HS-27A (cell line): ENCODE measurements at places on chromosomes 13 and 19.

GRCh38 chr13:34038541-34039068, 220.7 kb downstream of the RFC3 start:
- no peak for DNase-seq

DNA sequence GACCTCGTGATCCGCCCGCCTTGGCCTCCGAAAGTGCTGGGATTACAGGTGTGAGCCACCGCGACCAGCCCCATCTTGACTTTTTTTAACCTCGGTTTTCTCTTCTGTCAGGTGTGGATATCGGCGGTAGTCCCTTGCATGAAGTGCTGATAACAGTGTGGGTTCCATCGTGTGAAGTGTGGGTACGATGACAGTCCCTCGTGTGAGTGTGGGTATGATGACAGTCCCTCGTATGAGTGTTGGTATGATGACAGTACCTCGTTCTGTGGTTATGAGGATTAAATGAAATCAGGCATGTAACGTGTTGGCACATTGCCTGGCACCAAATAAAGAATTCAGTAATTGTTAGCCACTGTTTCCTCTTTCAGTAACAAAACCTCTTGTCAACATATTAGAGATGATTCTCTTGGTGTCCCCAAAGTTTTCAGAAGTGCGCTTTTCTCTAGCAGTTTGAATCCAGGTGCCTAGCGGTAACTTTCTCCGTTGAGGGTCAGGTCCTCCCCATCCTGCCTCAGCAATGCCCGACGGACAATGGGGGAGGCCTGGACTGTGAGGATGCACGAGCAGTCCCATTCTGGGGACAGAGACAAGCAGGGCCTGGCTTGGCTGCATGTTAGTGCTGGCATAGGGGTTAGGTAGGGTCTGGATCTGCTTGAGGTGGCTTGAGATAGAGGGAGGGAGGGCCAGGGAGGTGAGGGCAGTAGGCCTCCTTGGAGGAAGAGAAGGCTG, 15.3 kb downstream of the GATAD2A start:
- DNase-seq = no peak

DNA sequence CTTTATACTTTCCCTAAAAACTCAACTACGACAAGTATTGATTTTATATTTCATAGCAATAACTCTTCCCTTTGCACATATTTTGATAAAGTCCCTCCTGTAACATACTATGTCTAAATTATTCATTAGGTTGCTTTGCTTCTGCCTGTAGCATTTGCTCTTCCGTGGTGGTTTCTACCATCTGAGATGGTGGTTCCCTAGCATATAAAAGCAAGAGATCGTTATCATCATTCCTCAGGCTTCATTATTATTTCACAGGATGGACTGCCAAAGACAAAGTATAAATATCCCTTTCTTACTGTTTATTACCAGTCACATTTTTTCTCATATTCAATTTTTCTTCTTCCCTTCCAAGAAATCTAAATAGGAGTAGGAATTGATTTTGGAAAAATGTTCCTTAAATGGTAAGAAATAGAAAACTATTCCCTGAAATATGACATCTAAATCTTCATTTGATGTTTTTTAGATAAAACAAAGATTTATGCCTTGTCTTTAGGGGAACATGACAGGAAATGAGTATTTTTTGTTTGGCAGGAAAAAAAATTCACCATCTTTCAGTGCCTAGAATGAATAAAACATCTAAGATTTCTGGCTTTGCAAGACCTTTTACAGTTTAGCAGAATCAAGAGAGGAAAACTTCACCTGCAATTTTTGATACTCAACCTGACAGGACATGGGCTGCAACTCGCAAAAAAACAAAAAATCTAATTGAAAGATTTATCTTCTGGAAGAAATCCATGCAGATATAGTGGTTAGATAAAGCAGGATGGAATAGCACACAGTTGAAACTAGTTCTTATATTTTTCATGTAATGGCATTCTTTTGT, 340.0 kb downstream of the SPRY2 start:
- DNase-seq = no peak

- no peak for DNase-seq
Measured at GRCh38 chr13:22061806-22062391, 391.0 kb downstream of the FGF9 start.

DNA sequence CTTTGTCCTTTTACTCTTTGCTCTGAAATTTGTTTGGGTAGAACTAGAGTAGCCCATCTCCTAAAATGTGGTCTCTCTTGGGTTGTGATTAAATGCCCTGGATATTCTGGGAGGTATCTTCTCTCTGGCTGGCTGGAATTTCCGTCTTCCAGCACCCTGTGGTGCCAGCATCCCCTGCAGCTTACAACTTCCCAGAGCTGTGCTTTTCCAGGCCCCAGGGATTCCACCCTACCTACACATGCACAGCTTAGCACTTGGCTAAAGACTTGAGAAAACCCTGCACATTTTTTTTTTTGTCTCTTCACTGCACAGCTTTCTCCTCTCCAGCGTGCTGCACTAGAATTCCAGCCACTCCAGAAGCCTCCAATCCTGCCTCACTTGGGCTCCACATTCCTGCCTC, 334.7 kb downstream of the IRS2 start:
- no peak for DNase-seq

DNA sequence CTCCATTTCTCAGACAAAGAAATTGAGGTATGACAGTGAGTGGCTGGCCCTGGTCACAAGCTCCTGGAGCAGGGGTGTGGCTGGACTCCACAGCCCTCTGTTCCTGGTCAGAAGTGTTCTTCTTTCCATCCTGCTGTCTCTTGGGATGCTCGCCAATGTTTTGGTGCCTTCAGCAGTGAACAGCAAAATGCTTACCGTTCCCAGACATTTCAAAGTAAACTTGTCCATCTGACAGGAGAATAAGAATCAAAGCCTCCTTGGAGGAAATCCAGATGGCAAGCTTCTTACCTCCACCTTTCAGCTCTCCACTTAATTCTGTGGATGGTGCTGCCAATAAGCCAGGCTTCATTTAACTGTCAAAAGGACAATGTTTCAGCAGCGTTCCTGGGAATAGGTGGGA, 954.1 kb downstream of the UQCRFS1 start:
- no peak for DNase-seq

DNA sequence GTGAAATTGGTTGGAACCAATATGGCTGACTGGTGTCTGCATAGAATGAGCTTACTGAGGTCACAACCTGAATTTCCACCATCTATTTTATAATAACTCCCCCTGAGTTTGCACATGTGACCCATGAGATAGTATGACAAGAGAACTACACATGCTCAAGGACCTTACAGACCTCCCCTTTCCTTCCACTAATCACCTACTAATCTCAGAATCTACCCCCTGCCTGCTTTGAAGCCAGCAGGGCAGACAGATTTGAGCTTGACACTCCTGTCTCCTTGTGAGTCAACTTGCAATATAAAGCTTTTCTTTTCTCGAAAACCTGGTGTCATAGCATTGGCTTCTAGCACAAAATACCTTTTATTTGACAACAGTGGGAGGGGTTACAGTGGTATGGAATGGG, 248.4 kb downstream of the RFC3 start:
- no peak for DNase-seq

DNA sequence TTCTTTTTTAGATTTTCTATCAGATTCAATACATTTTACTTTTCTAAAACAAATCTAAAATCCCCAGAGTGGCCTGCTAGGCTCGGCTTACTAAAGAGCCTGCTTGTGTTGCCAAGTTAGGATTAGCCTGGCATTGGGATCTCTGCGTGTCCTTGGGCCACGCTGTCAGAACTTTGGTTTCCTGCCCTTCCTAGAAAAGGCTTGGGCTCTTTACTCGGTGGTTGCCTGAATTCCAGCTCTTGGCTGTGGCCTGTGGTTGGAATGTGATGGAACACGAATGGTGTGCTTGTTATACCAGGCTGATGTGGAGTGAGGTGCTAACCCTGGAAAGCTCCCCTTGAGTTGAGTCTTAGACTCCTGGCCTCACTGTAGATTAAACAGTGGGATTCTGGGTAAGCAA, 8.5 kb downstream of the SPATA13 start:
- no peak for DNase-seq

- no peak for DNase-seq
Measured at GRCh38 chr19:3642987-3643673, 16.5 kb upstream of the CACTIN start.

GRCh38 chr19:19657397-19657783, 6.1 kb downstream of the ATP13A1 start:
- no peak for DNase-seq

GRCh38 chr13:47718556-47718955, 282.5 kb downstream of the SUCLA2 start:
- DNase-seq = no peak

DNA sequence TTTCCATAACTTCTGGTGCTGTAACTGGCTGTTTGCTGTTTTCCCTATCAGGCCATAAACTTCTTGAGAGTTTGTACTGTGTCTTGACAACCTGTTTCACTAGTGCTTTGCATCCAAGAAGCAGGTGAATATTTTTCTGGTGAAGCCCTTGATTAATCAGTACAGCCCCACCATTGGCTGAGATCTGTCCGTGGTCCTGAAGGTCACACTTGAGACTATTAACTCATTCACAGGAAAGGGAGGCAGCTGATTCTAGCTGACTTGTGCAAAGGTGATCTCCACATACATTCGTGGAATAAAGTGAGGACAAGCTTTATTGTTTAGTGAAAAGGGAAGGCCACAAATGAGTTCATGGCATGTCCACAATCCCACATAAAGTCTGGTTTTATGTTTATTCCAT, 61.4 kb upstream of the ZNF835 start:
- DNase-seq = no peak

DNA sequence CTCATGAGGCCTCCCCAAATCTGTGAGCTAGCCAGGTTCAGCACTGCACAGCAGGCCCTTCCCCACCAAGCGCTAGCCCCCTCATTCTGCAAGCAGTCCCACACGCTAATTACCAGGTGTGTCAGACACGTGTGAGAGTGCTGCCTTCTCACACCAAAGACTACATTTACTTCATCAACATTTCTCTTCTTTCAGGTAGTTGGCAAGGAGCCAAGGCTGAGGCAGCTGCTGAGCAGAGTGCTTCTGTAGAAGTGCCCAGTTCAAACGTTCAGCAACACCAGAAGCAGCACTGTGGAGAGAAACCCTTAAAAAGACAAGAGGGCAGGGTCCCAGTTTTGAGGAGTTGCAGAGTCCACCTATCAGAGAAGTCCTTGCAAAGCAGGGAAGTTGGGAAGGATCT, 6.4 kb downstream of the ZNF773 start:
- no peak for DNase-seq

- DNase-seq = no peak
Measured at GRCh38 chr19:56611288-56611687, 16.2 kb downstream of the ZNF71 start.

DNA sequence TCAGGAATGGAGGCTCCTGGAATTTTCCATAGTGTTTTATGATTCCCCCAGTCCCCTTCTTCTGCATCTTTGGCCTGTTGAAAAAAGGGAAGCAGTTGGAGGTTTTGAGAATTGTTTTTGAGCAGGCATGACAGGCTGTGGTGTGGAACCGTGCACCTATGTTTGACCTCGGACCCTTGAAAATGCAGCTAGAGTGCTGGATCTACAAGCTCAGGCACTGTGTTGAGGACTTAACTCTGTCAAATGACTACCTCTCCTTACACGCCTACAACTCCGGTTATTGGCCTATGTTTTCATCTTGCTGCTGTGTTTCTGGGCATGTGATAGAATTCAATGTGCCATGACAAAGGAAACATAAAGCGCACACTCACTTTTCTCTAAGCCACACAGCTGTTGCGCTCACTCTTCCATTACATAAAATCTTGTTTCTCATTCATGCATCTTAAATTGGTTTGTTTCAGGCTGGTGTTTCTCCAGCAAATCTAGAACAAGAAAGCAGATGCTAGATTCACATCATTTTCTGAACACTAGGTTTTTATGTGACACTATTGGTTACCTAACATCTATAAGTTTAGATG, 616.6 kb downstream of the FGF9 start:
- DNase-seq = no peak
